ENCODE measurements at places on chromosomes 1 and 21.

- no peak for DNase-seq
Measured at GRCh38 chr21:40754466-40754865, 92.5 kb downstream of the DSCAM start.

DNA sequence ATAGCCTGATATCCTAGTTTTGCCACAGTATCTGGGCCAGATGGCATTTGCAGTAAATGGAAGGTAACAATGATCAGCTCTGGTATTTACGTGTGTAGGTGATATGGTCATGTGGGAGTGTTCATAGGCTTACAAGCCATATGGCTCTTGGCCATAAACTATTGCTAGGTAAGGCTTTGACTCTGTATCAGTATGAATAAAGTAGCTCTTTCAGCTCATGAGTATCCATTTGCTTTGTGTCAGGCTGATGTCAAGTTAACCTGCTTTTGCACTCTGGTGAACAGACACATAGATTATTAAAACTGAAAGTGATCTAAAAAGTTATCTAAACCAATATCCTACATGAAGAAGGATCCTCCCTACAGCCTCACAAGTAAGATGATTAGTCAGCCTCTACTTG, 69.0 kb downstream of the DDR2 start:
- no peak for DNase-seq

- DNase-seq = peak; percentile 23
Measured at GRCh38 chr1:205301205-205301821, 20.2 kb downstream of the NUAK2 start.

- DNase-seq = no peak
Measured at GRCh38 chr1:111789666-111790316, 34.1 kb downstream of the DDX20 start.

DNA sequence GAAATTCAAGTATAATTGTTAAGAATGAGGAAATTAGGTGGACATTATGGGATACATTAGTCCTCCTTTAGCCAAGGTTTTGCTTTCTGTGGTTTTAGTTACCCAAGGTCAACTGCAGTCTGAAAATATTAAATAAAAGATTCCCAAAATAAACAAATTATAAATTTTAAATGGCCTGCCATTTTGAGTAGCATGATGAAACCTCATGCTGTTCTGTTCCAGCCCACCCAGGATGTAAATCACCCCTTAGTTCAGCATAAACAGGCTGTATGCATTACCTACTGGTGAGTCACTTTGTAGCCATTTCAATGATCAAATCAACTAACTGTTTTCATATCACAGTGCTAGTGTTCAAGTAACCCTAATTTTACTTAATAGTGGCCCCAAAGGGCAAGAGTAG, 132.5 kb upstream of the LYPLAL1 start:
- DNase-seq = no peak

DNA sequence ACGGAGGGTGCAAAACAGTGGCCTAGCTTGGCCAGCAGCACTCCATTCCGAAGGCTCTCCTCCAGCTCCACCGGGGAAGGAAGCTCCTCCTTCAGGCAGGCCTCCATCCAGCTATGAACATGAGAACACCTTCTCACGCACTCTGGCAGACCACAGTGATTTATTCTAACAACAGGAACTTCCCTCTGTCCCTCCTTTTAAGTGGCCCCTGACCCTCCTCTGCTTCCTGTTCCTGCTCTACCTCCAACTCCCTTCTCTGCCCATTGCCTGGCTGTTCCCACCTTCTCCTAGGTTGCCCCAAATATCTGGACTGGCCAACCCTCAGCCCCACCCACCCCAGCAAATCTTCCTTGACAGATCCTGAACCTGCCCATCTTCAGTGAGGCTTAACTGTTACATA, 5.9 kb downstream of the IQGAP3 start:
- DNase-seq = no peak

DNA sequence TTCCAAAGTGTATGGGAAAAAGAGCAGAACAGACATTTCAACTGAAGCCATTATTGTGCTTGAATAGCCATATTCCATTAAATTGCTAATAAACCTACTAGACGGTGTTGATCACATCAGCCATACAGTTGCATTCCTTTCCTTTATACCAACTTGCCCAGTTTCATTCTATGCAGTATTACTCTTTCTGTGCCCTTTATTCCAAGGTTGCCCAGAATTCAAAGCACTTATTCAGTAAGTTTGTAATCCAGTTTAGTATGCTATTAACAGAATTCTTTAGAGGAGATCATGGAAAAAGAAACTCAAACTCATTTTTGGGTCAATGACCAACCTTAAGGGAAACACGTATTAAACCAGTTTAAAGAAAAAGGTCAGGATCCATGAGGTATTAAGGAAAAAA, 89.5 kb downstream of the DDAH1 start:
- DNase-seq = no peak

GRCh38 chr1:14826172-14826636, 227.7 kb downstream of the KAZN start:
- no peak for DNase-seq

DNA sequence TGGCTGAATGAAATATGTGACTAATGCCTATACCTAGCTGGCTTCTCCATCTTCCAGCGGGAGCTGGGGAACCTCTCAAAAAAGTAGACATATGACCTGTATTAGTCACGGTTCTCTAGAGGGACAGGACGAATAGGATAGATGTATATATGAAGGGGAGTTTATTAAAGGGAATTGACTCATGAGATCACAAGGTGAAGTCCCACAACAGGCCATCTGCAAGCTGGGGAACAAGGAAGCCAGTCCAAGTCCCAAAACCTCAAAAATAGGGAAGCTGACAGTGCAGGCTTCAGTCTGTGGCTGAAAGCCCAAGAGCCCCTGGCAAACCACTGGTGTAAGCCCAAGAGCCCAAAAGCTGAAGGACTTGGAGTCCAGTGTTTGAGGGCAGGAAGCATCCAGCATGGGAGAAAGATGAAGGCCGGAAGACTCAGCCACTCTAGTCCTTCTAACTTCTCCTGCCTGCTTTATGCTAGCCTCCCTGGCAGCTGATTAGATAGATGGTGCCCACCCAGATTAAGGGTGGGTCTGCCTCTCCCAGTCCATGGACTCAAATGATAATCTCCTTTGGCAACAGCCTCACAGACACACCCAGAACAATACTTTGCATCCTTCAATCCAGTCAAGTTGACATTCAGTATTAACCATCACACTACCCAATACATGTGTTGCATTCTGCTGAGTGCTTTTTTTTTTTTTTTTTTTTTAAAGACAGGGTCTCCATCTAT, 19.6 kb downstream of the OLIG1 start:
- no peak for DNase-seq

- DNase-seq = no peak
Measured at GRCh38 chr1:201946224-201946908, at the start of gene LMOD1. LMOD1 (minus strand) TSS chr1:201946548; CDS start chr1:201946340, 208 bp downstream.

GRCh38 chr1:201637282-201638079, 98.6 kb downstream of the NAV1 start:
- no peak for DNase-seq

DNA sequence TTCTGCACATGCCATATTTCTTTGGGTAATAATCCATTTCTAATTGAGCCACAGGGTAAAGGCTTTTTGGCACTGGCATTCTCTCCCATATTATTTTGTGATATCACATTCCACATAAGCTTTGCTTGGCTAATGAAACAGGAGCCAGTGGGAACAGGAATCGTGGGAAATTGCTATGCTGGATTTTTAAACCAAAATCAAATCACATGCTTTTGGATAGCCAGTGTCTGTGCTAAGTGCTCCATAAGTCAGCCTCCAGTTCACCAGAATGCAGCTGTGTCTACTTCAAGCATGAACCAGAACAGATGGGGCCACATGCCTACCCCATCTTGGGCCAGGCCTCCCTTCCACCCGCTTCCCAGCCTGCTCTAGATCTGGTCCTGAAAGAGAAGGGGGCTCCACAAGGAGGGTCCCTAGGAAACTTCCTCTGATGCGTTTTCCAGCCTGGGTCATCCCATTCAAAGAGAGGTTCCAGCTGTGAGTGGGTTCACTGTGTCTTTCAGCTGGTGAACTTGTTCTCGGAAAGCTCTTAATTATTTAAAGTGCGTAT, 131.2 kb upstream of the COA6 start:
- no peak for DNase-seq

GRCh38 chr1:155946633-155947219, 5.3 kb downstream of the RXFP4 start:
- no peak for DNase-seq

- peak; percentile 42 for DNase-seq
Measured at GRCh38 chr1:179953974-179954492, 577 bp upstream of the CEP350 start.
